CD14-positive monocyte (primary cell): ENCODE measurements at places on chromosomes 16 and 17. TPM values are rescaled to one million over a fixed set of nuclear protein-coding genes. Genes with fewer than 3 reads are reported as not detected.

DNA sequence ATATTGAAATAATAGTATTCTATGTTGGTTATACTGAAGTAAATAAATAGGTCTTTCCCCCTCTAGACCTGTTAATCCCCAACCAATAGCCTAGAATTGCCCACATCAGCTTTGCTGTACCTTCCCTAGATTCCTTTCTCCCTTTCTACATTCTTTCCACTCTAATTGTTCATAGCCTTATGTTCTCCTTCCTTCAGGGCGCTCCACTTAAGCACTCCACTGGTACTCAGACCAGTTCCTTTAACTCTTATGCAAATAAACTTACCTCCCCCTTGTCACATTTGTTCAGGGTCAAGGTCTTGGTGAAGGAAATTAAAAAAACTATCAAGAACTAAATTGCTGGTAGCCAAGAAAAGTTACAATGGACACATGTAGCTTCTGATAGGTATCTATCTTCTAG lies 294.8 kb downstream of the UTP18 start:
- no peaks in the 10 kb centered on the region for H3K4me1 ChIP-seq
- no peaks in the 10 kb centered on the region for H3K36me3 ChIP-seq
- H3K27ac ChIP-seq, result no peak overlapping the region
- no peak for DNase-seq

DNA sequence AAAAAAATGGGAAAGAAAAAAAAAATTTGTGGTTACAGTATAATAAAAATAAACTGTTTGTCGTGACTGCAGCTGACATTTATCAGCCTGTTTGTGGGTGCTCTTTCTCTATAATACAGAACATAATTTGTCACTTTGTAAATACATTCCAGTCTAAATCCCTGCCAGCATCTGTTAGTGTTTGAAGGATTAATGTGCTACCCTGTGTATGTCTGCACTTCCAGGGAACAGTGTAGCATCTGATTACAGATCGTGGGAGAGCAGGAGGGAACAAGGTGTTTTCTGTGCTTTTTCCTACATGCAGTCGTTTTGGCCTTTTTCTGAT lies 265.1 kb downstream of the WWOX start:
- H3K27ac ChIP-seq, result no peak overlapping the region
- H3K4me3 ChIP-seq, result no peak overlapping the region
- no peaks in the 10 kb centered on the region for H3K27me3 ChIP-seq
- H3K36me3 ChIP-seq, result no peaks in the 10 kb centered on the region

DNA sequence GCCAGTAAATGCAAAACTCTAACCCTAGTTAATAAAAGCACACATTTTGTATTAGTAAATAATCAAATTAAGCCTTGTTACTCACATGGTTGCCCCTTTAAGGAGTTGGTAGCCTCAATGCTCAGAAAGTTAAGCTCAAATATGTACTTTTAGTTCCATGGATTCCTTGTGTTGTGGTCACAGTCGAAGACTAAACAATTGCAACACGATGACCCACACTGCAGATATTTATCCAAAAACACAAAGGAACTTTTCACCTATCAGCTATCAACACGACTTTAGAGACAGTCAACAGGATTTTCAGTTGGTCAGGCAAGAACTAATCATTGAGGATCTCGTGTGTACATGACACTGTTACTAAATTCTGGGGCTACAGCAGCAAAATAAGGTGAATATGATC lies 47.4 kb upstream of the NUDT7 start:
- DNase-seq, result no peak
- no peak overlapping the region for H3K27ac ChIP-seq
- H3K4me3 ChIP-seq, result no peak overlapping the region
- H3K4me1 ChIP-seq, result peaks cover 13% of the 10 kb centered on the region
- H3K27me3 ChIP-seq, result peaks cover 3% of the 10 kb centered on the region
- H3K36me3 ChIP-seq, result no peaks in the 10 kb centered on the region

DNA sequence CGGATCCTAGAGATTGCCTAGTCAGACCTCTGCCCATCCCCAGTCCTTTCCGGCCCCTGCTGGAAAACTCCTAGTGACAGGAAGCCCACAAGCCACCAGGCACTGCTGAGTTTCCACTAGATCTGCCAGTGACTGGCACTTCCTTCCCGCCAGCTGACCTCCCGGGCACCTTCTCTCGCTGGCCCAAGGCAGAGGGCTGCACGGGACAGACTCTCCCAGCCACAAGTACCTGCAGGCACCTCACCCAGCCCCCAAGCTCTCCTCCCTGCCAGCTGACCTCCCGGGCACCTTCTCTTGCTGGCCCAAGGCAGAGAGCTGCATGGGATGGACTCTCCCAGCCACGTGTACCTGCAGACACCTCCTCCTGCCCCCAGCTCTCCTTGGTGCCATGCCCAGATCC lies 66.3 kb upstream of the DOC2B start:
- H3K36me3 ChIP-seq, result no peaks in the 10 kb centered on the region
- no peak overlapping the region for H3K27ac ChIP-seq
- no peaks in the 10 kb centered on the region for H3K4me1 ChIP-seq
- H3K4me3 ChIP-seq, result no peak overlapping the region

GRCh38 chr16:51244887-51245657 lies 94.0 kb upstream of the SALL1 start:
- H3K36me3 ChIP-seq, result no peaks in the 10 kb centered on the region
- H3K4me3 ChIP-seq, result no peak overlapping the region
- no peak for DNase-seq
- no peaks in the 10 kb centered on the region for H3K4me1 ChIP-seq

- no peak for DNase-seq
- no peak overlapping the region for H3K4me3 ChIP-seq
- H3K27me3 ChIP-seq, result no peaks in the 10 kb centered on the region
- no peak overlapping the region for H3K27ac ChIP-seq
- H3K36me3 ChIP-seq, result peaks cover 55% of the 10 kb centered on the region
- H3K4me1 ChIP-seq, result no peaks in the 10 kb centered on the region
Observed at GRCh38 chr17:44059101-44059892, 7.2 kb downstream of the LSM12 start.

DNA sequence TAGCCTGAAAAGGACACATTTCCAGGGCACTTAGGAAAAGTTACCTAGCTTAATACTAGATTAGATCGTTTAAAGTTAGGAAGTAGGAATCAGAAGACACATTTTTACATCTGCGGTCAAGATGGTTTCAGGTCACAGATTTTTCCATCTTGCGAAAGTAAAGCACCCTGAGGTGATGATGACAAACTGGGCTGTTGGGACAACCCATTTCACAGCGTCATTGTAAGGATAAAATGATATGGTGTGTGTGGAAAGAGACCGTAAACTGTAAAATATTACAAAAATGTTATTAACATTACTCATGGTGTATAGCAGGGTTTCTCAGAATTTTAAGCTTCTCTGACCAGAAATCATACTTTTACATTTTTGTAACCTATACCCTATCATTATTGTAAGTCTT lies 10.1 kb upstream of the MAP2K6 start:
- no peak overlapping the region for H3K4me3 ChIP-seq
- H3K4me1 ChIP-seq, result peaks cover 5% of the 10 kb centered on the region
- H3K27ac ChIP-seq, result no peak overlapping the region
- H3K27me3 ChIP-seq, result peaks cover 2% of the 10 kb centered on the region
- no peak for DNase-seq

DNA sequence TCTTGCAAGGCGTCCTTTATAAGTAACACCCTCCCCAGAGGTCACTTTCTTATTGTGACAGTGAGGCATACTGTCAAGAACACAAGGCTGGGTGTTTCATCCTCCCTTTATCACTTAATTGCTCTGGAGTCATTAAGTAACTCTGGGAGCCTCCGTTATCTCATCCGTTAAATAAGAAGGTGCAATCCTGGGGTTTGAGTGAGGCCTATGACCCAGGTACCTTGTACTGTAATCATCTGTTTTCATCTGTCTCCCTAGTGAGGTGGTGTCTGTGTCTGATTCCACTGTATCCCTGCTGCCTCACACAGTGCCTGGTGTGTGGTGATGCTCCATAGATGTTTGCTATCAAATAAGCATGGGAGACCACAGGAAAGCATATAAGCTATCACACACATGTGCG lies 17.7 kb downstream of the TNS4 start:
- no peak for DNase-seq
- peaks cover 35% of the 10 kb centered on the region for H3K4me1 ChIP-seq
- H3K4me3 ChIP-seq, result no peak overlapping the region

DNA sequence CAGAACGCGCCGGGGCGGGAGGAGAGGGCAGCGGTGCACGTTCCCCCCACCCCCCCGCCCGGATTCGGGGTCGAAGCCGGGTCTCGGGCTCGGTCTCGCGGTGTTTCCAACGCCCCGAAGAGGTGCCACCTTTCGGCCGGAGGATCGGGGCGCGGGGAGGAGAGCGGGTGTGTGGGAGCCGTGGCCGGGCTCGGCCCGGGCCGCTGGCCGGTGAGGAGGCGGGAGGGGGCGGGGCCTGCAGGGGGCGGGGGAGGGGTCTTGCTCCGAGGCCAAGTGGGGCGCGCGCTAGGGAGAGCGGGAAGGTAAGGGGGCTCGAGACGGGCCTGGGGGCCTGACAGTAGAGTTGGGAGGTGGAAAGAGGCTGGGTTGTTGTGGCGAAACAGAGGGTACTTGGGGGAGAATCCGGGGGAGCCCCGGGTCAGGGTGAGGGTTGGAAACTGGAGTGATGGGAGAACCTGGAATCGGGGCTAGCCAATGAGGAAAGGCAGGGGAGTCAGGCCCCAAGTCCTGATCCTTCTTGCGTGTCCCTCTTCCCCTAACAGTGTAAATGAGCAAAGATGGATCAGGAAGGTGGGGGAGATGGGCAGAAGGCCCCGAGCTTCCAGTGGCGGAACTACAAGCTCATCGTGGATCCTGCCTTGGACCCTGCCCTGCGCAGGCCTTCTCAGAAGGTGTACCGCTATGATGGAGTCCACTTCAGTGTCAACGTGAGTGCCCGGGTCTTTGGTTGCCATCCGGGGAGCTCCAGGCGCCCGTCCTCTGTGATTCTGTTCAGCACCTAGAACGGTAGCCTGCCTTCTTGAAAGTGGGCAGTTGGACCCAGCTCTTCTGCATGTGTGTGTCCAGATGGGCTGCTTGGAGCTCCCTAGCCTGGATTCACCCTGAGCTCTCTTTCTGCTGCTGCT lies 873 bp downstream of the SETD1A start:
- peak overlapping the region; percentile 43 for H3K27ac ChIP-seq
- peak; percentile 44 for DNase-seq
- H3K4me1 ChIP-seq, result peaks cover 21% of the 10 kb centered on the region
- peaks cover 45% of the 10 kb centered on the region for H3K36me3 ChIP-seq
- no peaks in the 10 kb centered on the region for H3K27me3 ChIP-seq
- peak overlapping the region; percentile 95 for H3K4me3 ChIP-seq

GRCh38 chr17:78497115-78497540 lies 80.1 kb downstream of the DNAH17 start:
- DNase-seq, result peak; percentile 57
- no peaks in the 10 kb centered on the region for H3K36me3 ChIP-seq
- no peak overlapping the region for H3K4me3 ChIP-seq
- H3K4me1 ChIP-seq, result no peaks in the 10 kb centered on the region
- no peak overlapping the region for H3K27ac ChIP-seq

DNA sequence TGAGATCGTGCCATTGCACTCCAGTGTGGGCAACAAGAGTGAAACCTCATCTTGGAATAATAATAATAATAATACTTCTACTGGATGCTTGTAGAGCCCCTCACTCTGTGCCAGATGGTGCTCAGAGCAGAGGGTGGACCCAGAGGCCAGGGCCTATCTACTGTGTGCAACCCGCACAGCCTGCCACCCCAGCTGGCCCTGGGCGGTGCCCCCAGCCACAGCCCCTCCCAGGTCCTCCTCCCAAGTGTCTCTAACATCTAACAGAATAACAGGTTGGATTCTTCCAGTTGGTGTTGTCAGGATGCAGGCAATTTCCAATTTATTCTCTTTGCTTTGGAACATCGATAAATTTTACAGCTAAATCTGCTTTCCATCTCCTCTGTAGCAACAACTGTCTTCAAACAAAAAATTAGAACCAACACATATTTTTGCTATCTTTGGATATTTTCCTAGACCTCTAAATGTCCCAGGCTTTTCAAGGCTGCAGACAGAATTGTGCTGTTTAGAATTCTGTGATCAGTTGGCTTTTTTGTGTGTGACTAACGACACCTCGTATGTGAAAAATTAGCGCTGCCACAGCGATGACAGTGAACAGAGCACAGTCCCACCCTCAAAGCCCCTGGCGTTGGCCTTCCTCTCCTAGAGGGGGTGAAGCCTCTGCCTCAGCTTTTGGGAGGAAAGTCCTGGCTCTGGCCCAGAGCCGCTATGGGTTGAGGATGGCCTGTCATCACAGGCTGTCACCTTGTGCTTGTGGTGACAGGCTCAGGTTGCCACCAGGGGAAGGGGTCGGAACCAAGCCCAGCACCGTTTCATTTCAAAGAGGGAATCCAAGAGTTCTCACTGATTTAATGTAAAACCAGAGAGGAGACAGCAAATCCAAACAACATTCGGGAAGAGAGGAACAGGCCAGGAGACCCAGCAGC lies 7.6 kb upstream of the EVPL start:
- peaks cover 21% of the 10 kb centered on the region for H3K36me3 ChIP-seq
- H3K27ac ChIP-seq, result no peak overlapping the region
- no peaks in the 10 kb centered on the region for H3K27me3 ChIP-seq
- peaks cover 4% of the 10 kb centered on the region for H3K4me1 ChIP-seq
- DNase-seq, result no peak
- no peak overlapping the region for H3K4me3 ChIP-seq

DNA sequence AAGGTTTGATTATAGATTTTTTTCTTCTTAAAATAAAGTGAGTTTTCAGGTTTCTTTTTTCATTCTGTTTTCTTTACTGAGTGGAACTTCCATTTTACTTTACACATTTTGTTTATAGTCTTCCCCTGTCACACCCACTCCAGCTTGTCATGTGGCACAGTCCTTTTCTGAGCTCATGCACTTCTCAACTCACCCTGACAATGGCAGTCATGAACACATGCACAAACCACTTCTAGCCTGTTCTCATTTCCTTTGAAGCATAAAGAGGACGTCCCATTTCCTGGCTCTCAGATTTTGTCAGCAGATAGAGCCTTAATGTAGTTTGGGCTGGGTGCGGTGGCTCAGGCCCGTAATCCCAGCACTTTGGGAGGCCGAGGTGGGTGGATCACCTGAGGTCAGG lies 168.0 kb downstream of the AHSP start:
- H3K36me3 ChIP-seq, result no peaks in the 10 kb centered on the region
- H3K27me3 ChIP-seq, result peaks cover 4% of the 10 kb centered on the region
- no peak overlapping the region for H3K27ac ChIP-seq
- H3K4me1 ChIP-seq, result peaks cover 9% of the 10 kb centered on the region

- H3K4me1 ChIP-seq, result no peaks in the 10 kb centered on the region
- DNase-seq, result no peak
- no peaks in the 10 kb centered on the region for H3K27me3 ChIP-seq
Observed at GRCh38 chr16:82667437-82667836, 40.7 kb downstream of the CDH13 start.

Gene CDR2
- 4.8 TPM for polyA plus RNA-seq

Gene CCL17
- polyA plus RNA-seq, result not detected

Gene NLRC3
- polyA plus RNA-seq, result 0.03 TPM

Gene AOC2
- not detected for polyA plus RNA-seq

Gene CCDC78
- not detected for polyA plus RNA-seq
